ENCODE measurements at places on chromosomes 2 and 18.

- no peak for DNase-seq
These were observed 725 bp downstream of the FBXO48 start for GRCh38 chr2:68466361-68466777.

DNA sequence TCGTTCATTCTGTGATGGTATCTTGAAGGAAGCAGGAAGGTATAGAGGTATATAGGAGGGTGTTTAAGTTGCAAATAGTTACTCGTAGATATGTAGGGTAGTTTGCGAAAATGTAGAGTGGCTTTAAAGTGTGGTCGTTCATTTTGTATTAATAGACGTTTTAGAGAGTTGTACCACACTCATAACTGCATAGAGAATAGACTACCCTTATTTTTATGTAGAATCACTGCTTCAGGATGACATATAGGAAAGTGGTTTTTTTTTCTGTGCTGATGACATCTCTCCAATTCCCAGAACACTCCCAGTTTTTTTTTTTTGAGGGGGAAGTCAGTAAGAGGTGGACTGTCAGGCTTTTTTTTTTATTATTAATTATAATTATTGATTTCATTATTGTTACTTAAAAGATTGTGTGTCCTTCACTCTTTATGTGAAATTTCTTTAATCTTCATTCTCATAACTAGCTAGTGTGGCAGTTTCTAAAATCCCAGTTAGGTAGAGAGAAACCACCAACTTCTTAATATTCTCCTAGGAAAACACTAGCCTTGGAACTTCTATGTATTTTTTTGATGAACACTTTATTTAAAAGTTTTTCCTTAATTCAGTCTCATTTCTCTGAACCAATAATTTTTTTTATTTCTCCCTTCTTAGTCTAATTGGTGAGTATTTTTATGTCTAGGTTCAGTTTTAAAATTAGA lies 1.5 kb downstream of the ACTR3 start:
- no peak for DNase-seq

- DNase-seq: no peak
These were observed 26.5 kb upstream of the C2orf74 start for GRCh38 chr2:61135510-61135909.

DNA sequence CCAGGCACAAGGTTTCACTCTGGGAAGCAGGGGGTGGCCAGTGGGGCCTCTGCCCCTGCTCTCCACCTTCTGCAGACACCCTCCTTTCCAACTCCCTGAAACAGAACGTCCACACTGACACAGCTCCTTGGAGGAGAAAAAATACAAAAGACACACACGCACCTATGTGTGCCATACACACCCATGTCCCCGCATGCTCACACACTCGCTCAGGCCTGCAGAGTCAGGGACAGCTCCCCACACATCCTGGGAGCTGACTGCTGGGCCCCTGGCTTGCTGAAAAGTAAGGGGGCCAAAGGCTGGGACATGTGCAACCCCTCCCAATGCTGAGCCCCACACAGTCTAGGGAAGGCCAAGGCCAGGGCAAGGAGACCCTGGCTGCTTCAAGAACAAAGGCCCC lies 200.5 kb downstream of the TNS1 start:
- DNase-seq: no peak

- no peak for DNase-seq
These were observed 37.4 kb downstream of the ZC3H6 start for GRCh38 chr2:112312821-112313220.

DNA sequence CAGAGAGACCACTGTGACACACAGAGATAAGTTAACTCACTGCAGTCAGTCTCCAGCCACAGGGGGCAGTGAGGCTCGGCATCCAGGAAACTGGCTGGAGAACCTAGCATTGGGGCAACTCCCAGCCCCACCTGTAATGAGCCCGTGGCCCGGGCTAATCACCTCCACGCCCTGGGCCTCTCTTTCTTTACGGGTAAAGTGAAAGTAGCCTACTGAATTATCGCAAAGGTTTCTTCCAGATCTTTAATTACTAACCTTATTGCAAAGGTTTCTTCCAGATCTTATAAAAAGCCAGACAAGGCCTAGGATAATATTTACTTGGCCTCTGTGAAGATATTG lies 45.7 kb upstream of the ACAA2 start:
- DNase-seq: no peak

GRCh38 chr2:173571021-173571821 lies 216.5 kb downstream of the CDCA7 start:
- DNase-seq: no peak

DNA sequence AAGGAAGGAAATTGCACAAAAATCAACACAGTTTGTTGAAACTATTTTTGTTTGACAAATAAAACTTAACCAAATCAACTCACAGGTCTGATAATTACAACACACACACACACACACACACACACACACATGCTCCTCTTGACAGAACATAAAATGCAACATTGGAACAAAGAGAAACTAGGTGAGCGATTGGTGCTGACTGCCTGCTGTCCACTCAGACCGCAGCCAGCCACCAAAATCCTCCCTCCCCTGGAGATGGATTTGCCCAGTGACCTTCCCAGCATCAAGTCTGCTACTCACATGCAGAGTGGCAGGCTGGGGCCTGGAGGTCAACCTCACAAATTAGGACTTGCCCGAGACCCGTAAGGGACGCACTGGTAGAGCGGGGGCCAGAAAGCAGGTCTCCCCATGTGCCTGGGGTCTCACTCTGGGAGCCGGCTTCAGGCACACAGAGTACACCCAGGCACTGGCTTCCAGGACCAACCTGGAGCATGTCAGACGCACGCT lies 61.4 kb downstream of the DIPK1C start:
- DNase-seq: no peak

DNA sequence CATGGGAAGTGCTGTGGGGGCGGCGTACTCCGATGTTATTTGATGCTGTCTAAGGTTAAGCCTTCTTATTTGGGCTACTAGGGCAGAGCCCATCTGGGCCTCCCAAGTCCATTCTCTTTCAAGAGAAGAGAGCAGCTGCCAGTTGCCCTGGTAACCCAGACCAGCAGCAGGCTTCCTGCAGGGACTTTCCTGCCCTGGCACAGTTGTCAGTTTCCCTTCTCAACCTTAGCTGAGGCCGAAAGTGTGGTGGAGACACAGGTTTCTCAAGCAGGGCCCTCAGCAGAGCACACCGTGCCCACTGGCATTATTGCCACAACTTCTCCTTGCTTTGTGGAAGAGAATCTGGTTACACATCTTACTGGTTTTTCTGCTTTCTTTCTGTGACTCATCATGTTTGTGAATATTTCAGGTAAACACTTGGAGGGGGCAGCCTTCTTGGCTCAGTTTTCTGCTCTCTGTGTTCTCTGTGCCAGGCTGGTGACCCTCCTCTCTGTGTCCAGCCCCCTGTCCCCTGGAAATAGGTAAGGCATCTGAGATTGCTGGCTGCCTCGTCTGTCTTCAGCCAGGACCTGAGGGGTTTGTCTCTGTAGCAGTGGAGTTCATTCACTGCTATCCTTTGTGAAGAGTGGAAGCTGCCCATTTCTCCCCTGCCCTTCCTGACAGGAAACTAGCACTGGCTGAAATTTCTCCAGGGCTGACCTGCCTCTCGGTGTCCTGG lies 111.0 kb downstream of the B3GNT2 start:
- no peak for DNase-seq

- no peak for DNase-seq
These were observed 91.0 kb upstream of the RPE start for GRCh38 chr2:209911486-209911885.

GRCh38 chr18:23357996-23358594 lies 95.0 kb upstream of the RIOK3 start:
- peak; percentile 45 for DNase-seq

GRCh38 chr2:65566617-65567016 lies 134.2 kb upstream of the SPRED2 start:
- DNase-seq: no peak

GRCh38 chr18:54003195-54003594 lies 221.3 kb downstream of the MBD2 start:
- DNase-seq: no peak

DNA sequence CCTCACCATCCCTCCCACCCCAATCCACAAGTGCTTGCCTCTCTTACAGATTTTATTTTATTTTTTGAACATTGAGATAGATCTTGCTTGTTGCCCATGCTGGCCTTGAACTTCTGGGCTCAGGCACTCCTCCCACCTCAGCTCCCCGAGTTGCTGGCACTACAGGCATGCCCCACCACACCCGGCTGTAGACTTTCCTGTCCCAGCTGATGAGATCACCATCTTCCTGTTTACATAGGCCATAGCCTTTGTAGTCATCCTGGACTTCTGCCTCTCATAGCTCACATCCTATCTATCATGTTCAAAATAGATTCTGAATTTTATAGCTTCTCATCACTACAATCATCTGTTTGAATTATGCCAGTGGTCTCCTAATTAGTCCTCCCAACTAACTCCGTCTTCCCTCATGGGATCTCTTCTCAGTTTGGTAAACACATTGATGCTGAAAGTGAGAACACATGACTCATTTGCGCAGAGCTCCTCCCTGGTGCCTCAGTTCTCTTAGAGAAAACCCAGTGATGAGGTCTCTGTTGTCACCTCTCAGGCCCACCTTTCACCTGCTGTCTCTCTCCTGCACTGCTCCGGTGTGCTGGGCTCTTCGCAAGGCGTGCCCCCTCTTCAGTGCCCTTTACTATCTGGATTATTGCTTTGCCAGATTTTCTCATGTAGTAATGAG lies 243.0 kb downstream of the ZNF407 start:
- no peak for DNase-seq

DNA sequence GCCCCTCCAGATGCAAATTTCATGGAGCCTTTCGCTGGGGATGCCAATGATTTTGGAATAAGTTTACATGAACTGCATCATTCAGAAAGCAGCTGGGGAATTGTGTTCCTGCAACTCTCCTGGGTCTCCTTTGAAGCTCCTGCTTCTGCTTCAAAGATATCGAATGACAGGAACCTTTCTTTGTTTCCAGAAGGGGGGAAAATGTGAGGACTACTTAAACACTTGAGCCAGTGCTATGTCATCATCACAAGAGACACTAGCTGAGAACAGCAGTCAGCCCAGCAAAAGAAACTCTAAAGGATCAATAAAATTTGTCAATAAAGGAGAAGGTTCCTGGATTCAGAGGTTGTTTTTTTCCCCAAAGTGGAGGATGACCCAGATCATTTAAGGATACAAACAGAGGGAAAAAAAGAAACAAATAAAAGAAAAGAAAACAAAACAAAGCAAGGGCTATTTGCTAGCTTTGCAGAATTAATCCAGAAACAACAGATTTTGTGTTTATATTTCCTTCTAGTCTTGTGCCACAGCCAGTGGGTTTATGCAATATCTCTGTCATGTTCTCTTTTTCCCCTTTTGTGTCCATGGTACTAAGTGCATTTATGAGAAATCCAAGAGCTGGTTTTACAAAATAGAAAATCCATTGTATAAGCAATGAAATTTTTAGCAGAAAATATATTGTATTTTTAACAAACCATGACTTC lies 463.7 kb downstream of the CDH2 start:
- DNase-seq: no peak

DNA sequence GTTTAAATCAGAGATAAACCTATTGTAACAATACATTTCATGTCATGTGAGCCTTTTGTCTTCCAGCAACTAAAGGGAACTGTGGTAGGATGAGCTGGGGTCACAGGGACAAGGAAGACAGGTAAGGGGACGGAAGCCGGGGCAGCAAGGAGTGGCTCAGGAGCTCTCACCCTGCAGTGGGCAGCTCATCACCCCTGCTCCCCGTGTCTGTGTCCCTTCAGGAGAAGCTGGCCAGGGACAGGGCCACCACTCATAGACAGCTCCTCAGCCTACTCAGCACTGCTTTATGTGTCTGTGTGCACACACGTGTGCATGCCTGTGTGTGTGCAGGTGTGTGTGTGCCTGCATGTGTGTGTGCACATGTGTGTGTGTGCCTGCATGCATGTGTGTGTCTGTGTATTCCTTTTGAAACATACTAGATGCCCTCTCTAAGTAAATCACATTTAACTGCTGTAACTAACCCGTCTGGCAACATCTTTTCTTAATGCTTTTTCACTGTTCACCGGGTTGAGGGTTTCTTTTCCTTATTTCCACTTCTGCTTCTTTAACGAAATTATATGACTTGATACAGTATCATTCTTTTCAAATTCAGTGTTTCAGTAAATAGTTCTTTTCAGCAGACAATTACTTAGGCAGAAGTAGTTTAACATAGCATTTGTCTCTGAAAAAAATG lies 44.2 kb downstream of the LRRFIP1 start:
- DNase-seq: no peak

DNA sequence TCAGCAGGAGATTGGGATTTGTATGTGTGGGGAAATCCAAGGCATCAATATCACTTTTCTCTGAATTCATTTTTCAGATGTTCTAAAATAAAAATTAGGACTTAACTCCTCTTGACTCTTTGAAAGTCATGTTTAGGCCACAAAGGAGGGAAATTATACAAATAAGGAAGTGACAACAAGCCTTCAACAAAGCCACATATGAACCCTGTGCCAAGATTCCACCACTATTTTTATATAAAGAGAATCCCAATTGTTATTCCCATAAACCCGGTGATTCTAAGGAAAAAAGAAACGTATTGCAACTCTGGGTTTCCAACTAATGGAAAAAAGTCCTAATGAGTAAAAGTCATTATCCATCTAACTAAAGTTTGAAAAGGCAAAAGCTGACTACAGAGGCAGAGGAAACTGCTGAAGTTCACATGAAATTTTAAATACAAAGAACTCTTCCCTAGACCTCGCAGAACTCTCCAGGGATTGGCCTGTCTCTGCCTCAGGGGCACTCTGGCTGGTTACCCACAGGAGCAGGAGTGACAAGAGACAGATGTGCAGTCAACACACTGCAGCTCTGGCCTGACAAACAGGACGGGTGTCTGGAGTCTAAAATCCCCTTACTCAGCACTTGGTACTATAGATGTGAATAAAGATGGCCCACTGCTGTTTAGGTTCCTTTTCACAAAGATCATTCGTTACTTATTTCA lies 11.5 kb downstream of the NPC1 start:
- no peak for DNase-seq

- DNase-seq: no peak
These were observed 177.9 kb downstream of the DNAH6 start for GRCh38 chr2:84694088-84694622.

- DNase-seq: no peak
These were observed 3.2 kb upstream of the PDK1 start for GRCh38 chr2:172552547-172553291.

GRCh38 chr2:175167076-175167791 lies 769 bp downstream of the ATF2 start:
- peak; percentile 63 for DNase-seq

- DNase-seq: no peak
These were observed 7.7 kb downstream of the SP3 start for GRCh38 chr2:173957517-173957916.

- peak; percentile 28 for DNase-seq
These were observed 917.6 kb upstream of the ACVR2A start for GRCh38 chr2:146927080-146927711.

DNA sequence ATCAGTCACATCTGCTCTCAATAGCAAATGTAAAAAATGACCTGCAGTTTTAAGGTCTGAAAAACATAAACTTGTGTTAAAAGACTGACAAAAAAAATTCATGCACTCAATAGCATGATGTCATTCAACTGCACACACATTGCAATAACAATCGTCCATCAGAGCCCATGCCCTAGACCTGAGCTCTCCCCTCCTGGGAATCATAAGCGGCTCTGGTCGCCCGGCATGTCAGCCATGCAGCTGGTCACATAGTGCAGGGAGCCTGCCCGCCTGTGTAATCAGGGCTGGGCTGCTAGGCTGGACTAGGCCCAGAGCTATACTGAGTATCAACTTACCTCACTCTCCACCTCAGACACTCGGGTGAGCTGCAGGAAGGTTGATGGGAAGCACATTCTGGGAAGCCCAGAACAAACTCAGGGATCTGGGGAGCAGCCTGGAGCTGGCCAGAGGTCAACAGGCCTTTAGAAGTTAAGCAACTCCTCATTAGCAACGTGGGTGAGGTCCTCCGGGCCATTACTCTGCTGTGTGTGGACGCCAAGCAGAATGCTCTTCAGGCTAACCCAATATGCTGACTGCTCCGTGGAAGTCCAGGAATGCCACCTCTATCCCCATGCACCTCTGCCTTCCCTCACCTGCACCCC lies 165.5 kb downstream of the TTC32 start:
- no peak for DNase-seq
